GM23248 (cell line): ENCODE measurements at places on chromosomes 12 and 14. TPM values are rescaled to one million over a fixed set of nuclear protein-coding genes. Genes with fewer than 3 reads are reported as not detected.

The PLEKHG3 gene
- total RNA-seq: 4.6 and 6.9 TPM in 2 replicates

The ZNF140 gene
- 17.2 and 24.2 TPM in 2 replicates for total RNA-seq

The MYF6 gene
- not detected in 2 replicates for total RNA-seq

The ARMH4 gene
- total RNA-seq: 2.9 and 3.3 TPM in 2 replicates

The GUCY2C gene
- not detected in 2 replicates for total RNA-seq

The C3AR1 gene
- not detected in 2 replicates for total RNA-seq

The NR4A1 gene
- total RNA-seq: 12.5 and 13.1 TPM in 2 replicates

The PLA2G1B gene
- total RNA-seq: not detected in 2 replicates

The KRT82 gene
- not detected in 2 replicates for total RNA-seq

The CAPZA3 gene
- total RNA-seq: not detected in 2 replicates

The SLC35E3 gene
- 1.9 and 4.9 TPM in 2 replicates for total RNA-seq

The HHIPL1 gene
- 11.3 and 19.2 TPM in 2 replicates for total RNA-seq

The HCAR2 gene
- total RNA-seq: not detected in 2 replicates

The EFS gene
- total RNA-seq: 8.6 and 17.3 TPM in 2 replicates

The C12orf56 gene
- 0.25 and 0.43 TPM in 2 replicates for total RNA-seq

The ENO2 gene
- total RNA-seq: 10.1 and 16.3 TPM in 2 replicates
